Uterus (tissue), 4 donors: ENCODE measurements at places on chromosomes 7 and 10. TPM values are rescaled to one million over a fixed set of nuclear protein-coding genes. Genes with fewer than 3 reads are reported as not detected.

- DNase-seq: no peak
- no peaks in the 10 kb centered on the region for H3K27me3 ChIP-seq
- no peak overlapping the region for H3K27ac ChIP-seq
- H3K4me1 ChIP-seq: no peaks in the 10 kb centered on the region
- H3K36me3 ChIP-seq: no peaks in the 10 kb centered on the region
Observed at GRCh38 chr7:130286881-130287280, 6.1 kb upstream of the CPA4 start.

- H3K27ac ChIP-seq: no peak overlapping the region
- H3K36me3 ChIP-seq: no peaks in the 10 kb centered on the region
- DNase-seq: no peak
- H3K4me1 ChIP-seq: no peaks in the 10 kb centered on the region
Observed at GRCh38 chr10:68606918-68607317, 46.8 kb downstream of the TET1 start.

- no peak for DNase-seq
- H3K27ac ChIP-seq: no peak overlapping the region
- no peak overlapping the region for H3K4me3 ChIP-seq
- H3K4me1 ChIP-seq: no peaks in the 10 kb centered on the region
- H3K27me3 ChIP-seq: no peaks in the 10 kb centered on the region
- no peaks in the 10 kb centered on the region for H3K36me3 ChIP-seq
Observed at GRCh38 chr10:9437131-9437530, 1382.6 kb downstream of the GATA3 start.

The PDZD7 gene
- 0.61 TPM for total RNA-seq

The ZNF511 gene
- total RNA-seq: 23.1 TPM

DNA sequence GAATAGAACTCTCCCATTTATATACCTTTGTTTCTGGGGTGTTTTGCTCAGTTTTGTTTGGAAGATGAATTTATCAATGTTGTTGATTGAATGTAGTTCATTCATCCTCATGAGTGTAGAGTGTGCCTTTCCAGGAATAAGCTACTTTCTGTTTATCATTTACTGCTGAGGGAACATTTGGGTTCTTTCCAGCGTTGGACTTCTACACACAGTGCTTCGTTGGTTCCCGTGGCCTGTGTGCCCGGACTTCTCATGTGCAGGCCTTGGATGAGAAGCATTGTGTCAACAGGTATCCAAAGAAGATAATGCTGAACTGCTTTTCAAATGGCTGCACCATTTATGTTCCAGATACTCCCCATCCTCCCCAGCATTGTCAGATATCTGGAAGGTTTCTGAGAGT, 107.6 kb upstream of the TNS3 start:
- no peak for DNase-seq
- no peaks in the 10 kb centered on the region for H3K4me1 ChIP-seq
- H3K27ac ChIP-seq: no peak overlapping the region
- no peaks in the 10 kb centered on the region for H3K27me3 ChIP-seq

- no peak for DNase-seq
- H3K27me3 ChIP-seq: no peaks in the 10 kb centered on the region
- no peak overlapping the region for H3K27ac ChIP-seq
- no peaks in the 10 kb centered on the region for H3K4me1 ChIP-seq
- H3K36me3 ChIP-seq: no peaks in the 10 kb centered on the region
Observed at GRCh38 chr10:130041451-130042371, 68.9 kb downstream of the C10orf143 start.

GRCh38 chr10:118271671-118272070, 70.5 kb downstream of the FAM204A start:
- no peaks in the 10 kb centered on the region for H3K27me3 ChIP-seq
- no peaks in the 10 kb centered on the region for H3K36me3 ChIP-seq
- DNase-seq: no peak
- H3K4me3 ChIP-seq: peak overlapping the region; percentile 23
- peaks cover 4% of the 10 kb centered on the region for H3K4me1 ChIP-seq

DNA sequence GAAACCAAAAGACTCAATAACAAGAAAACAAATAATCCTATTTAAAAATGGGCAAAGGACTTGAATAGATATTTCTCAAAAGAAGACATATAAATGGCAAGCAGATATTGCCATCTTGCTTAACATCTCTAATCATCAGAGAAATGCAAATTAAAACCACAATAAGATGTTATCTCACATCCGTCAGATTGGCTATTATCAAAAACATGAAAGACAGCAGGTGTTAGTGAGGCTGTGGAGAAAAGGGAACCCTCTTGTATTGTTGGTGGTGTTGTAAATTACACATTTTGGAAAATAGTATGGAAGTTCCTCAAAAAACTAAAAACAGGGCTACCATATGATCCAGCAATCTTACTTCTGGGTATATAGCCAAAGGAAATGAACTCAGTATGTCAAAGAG, 25.7 kb downstream of the OPALIN start:
- no peaks in the 10 kb centered on the region for H3K4me1 ChIP-seq
- DNase-seq: no peak
- no peak overlapping the region for H3K27ac ChIP-seq
- no peak overlapping the region for H3K4me3 ChIP-seq

- H3K4me1 ChIP-seq: no peaks in the 10 kb centered on the region
- H3K27ac ChIP-seq: no peak overlapping the region
- no peak for DNase-seq
- H3K27me3 ChIP-seq: no peaks in the 10 kb centered on the region
Observed at GRCh38 chr7:78406531-78406930, 608.0 kb downstream of the PHTF2 start.

The IFIT1B gene
- total RNA-seq: not detected

The OR2A42 gene
- not detected for total RNA-seq

The FAM24B gene
- total RNA-seq: 2.3 TPM

The GDF2 gene
- total RNA-seq: not detected

GRCh38 chr10:23344241-23344841, at the start of gene C10orf67:
Gene C10orf67 (minus strand): TSS chr10:23344797. CDS start chr10:23344774, 23 bp downstream.
- no peaks in the 10 kb centered on the region for H3K4me1 ChIP-seq
- no peaks in the 10 kb centered on the region for H3K27me3 ChIP-seq
- no peaks in the 10 kb centered on the region for H3K36me3 ChIP-seq

The PON3 gene
- 10.6 TPM for total RNA-seq

DNA sequence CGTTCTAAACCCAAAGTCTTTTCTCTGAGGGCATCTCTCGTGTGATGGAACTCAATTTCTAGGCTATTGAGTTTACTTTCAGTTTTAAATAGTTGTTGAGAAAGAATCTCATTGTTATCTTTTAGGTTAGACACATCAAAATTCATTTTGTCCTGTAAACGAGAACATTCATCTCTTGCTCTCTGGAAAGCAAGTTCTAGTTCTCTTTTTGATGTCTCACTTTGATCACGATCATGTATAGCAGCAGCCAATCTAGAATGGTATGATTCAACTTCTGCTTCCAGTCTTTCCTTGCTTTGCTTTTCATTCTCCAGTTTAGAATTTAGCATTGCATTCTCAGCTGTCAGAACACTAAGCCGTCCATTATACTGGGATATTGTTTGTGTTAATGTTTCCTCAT, 65.1 kb downstream of the ANKRD26 start:
- no peak overlapping the region for H3K27ac ChIP-seq
- no peaks in the 10 kb centered on the region for H3K4me1 ChIP-seq
- no peaks in the 10 kb centered on the region for H3K36me3 ChIP-seq
- no peaks in the 10 kb centered on the region for H3K27me3 ChIP-seq
- no peak overlapping the region for H3K4me3 ChIP-seq
- no peak for DNase-seq

DNA sequence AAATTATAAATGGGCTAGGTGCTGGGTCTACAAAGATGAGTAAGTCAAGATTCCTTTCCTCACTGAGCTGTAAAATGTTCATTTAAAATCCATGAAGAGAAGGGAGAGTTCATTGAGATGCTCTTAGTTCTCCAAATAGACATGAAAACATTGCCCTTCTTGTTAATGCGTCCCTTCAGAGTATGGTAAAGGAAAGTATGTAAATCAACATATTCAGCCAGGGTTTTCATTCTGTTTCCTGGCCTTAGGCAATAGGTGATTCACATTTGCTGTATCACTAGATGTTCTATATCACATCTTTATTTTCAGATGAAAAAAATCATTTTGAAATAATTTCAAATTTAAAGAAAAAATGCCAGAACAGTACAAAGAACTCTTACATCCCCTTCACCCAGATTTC, 5.4 kb downstream of the ANKIB1 start:
- no peak for DNase-seq
- H3K36me3 ChIP-seq: no peaks in the 10 kb centered on the region
- H3K27me3 ChIP-seq: no peaks in the 10 kb centered on the region
- H3K4me1 ChIP-seq: peaks cover 4% of the 10 kb centered on the region
- H3K27ac ChIP-seq: no peak overlapping the region
- H3K4me3 ChIP-seq: no peak overlapping the region

GRCh38 chr7:131586759-131587158, 30.3 kb upstream of the PODXL start:
- no peak for DNase-seq
- no peaks in the 10 kb centered on the region for H3K36me3 ChIP-seq
- no peaks in the 10 kb centered on the region for H3K27me3 ChIP-seq
- H3K27ac ChIP-seq: no peak overlapping the region

DNA sequence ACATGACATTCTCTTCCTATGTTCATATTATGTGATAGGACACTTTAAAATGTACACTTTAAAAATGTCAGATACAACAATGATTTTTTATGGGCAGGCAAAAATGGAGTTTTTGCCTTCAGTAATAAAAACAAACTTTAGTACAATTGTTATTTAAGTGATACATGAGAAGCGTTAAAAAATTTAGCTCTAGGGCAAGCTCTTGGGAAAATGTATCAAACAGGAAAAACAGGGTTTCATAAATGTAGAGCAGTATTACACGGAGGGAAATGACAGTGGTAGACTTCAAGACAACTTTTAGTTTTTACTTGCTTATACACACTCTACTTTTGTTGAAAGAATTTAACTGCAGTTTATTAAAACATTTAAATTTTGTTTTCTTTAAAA, 1.5 kb downstream of the FHIP2A start:
- peak overlapping the region; percentile 98 for H3K27ac ChIP-seq
- no peaks in the 10 kb centered on the region for H3K27me3 ChIP-seq
- DNase-seq: no peak
- H3K4me1 ChIP-seq: no peaks in the 10 kb centered on the region
- H3K4me3 ChIP-seq: peak overlapping the region; percentile 98

The ST8SIA6 gene
- 0.77 TPM for total RNA-seq

The PTN gene
- 118 TPM for total RNA-seq

GRCh38 chr7:149669121-149669818, 104.1 kb downstream of the ZNF467 start:
- H3K4me1 ChIP-seq: no peaks in the 10 kb centered on the region
- H3K4me3 ChIP-seq: no peak overlapping the region
- no peak for DNase-seq
- no peak overlapping the region for H3K27ac ChIP-seq
- no peaks in the 10 kb centered on the region for H3K36me3 ChIP-seq

- no peaks in the 10 kb centered on the region for H3K4me1 ChIP-seq
- no peaks in the 10 kb centered on the region for H3K36me3 ChIP-seq
- no peak overlapping the region for H3K4me3 ChIP-seq
- H3K27ac ChIP-seq: no peak overlapping the region
Observed at GRCh38 chr10:14412624-14413023, 81.9 kb upstream of the FRMD4A start.

The SORCS1 gene
- total RNA-seq: 9.4 TPM

GRCh38 chr7:84705706-84706105, 481.1 kb downstream of the SEMA3D start:
- H3K36me3 ChIP-seq: no peaks in the 10 kb centered on the region
- no peaks in the 10 kb centered on the region for H3K4me1 ChIP-seq
- no peaks in the 10 kb centered on the region for H3K27me3 ChIP-seq

DNA sequence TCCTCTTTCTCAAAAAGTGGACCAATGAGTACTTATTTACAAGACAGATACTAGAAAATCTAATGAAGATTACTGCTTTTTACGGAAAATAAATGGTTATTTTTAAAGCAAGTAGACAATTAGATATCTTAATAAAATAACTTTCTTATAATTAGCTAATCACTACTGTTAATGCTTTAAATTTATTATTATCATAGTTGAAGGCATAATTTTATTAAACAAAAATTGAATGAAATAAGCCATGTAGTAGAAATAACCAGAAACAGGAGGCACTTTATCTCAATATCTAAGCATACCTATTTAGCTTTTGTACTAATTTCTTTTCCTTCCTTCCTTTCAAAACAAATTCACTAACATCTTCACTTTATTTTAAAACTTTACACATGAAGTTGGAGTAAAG, 134.9 kb downstream of the CHCHD3 start:
- no peaks in the 10 kb centered on the region for H3K36me3 ChIP-seq
- H3K4me3 ChIP-seq: no peak overlapping the region
- H3K27ac ChIP-seq: no peak overlapping the region
- no peaks in the 10 kb centered on the region for H3K27me3 ChIP-seq
- DNase-seq: no peak

DNA sequence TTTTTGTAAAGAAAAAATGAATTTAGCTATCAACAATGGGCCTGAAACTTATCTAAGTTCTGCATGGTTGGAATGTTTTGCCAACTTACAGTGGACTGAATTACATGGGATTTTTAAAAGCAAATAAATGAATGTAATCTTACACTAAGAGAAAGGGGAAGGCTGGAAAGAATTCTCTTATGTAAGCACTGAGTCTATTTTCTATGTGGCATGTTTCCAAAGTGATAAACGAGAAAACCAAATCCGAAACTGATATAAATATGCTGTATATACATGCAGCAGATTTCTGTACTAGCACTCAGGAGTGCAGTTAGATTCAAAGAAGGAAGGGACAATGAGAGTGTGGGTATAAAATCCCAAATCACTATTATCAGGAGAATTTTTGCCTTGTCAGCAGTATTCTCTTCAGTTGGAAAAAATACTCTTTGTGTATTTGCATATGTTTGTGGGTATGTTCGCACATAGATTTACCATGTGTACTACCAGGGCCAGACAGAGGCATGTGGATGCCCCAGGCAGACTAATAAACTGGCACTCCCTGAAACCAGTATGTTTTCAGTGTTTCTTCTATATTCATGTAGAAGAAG, 334.3 kb upstream of the SEMA3D start:
- no peak for DNase-seq
- no peaks in the 10 kb centered on the region for H3K36me3 ChIP-seq
- H3K4me3 ChIP-seq: no peak overlapping the region
- H3K27me3 ChIP-seq: no peaks in the 10 kb centered on the region
- H3K27ac ChIP-seq: no peak overlapping the region

GRCh38 chr7:30904561-30904960, 7.1 kb upstream of the AQP1 start:
- no peak overlapping the region for H3K27ac ChIP-seq
- no peaks in the 10 kb centered on the region for H3K27me3 ChIP-seq
- no peak for DNase-seq
- no peaks in the 10 kb centered on the region for H3K4me1 ChIP-seq
- H3K36me3 ChIP-seq: no peaks in the 10 kb centered on the region

DNA sequence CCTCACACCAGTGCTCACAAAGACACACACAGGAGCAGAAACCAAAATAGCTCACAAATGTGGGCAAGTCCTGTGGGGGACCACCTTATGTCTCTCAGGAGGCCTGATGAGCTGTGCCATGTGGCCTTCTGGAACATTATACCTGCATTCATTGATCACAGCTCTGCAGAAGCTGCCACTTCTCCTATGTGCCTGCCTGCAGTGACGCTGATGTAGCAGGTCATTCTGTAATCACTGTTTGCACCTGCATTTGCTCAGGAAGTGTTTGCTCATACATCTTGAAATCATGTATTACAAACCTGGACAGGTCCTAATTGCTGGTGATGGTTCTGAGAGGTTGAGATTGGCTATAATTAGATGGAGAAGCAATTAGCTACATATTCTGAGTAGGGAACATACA, 310.2 kb downstream of the AUTS2 start:
- H3K27ac ChIP-seq: no peak overlapping the region
- no peaks in the 10 kb centered on the region for H3K4me1 ChIP-seq
- H3K4me3 ChIP-seq: no peak overlapping the region
- no peak for DNase-seq

GRCh38 chr10:71259282-71259681, 46.9 kb downstream of the UNC5B start:
- no peak for DNase-seq
- H3K4me3 ChIP-seq: no peak overlapping the region
- no peaks in the 10 kb centered on the region for H3K36me3 ChIP-seq
- H3K4me1 ChIP-seq: peaks cover 11% of the 10 kb centered on the region
- no peaks in the 10 kb centered on the region for H3K27me3 ChIP-seq
